ENCODE measurements at places on chromosomes 13 and 19. TPM values are rescaled to one million over a fixed set of nuclear protein-coding genes. Genes with fewer than 3 reads are reported as not detected.
A peak's percentile ranks its signal among the peaks of the same experiment; 100 is the strongest.

DNA sequence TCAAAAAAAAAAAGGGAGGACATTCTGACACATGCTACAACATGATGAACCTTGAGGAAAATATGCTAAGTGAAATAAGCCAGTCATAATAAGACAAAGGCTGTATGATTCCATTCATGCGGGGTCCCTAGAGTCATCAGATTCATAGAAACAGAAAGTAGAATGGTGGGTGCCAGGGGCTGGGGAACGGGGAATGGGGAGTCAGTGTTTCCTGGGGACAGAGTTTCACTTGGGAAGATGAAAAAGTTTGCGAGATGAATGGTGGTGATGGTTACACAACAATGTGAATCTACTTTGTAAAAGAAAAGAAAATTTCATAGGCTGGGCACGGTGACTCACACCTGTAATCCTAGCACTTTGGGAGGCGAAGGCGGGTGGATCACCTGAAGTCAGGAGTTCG, 6.1 kb upstream of the CLEC4G start:
- DNase-seq = no peak

- DNase-seq = no peak
Observed at GRCh38 chr19:40533508-40533907, 43.2 kb upstream of the SHKBP1 start.

GRCh38 chr13:28710161-28710560, 8.6 kb downstream of the SLC46A3 start:
- DNase-seq = no peak

DNA sequence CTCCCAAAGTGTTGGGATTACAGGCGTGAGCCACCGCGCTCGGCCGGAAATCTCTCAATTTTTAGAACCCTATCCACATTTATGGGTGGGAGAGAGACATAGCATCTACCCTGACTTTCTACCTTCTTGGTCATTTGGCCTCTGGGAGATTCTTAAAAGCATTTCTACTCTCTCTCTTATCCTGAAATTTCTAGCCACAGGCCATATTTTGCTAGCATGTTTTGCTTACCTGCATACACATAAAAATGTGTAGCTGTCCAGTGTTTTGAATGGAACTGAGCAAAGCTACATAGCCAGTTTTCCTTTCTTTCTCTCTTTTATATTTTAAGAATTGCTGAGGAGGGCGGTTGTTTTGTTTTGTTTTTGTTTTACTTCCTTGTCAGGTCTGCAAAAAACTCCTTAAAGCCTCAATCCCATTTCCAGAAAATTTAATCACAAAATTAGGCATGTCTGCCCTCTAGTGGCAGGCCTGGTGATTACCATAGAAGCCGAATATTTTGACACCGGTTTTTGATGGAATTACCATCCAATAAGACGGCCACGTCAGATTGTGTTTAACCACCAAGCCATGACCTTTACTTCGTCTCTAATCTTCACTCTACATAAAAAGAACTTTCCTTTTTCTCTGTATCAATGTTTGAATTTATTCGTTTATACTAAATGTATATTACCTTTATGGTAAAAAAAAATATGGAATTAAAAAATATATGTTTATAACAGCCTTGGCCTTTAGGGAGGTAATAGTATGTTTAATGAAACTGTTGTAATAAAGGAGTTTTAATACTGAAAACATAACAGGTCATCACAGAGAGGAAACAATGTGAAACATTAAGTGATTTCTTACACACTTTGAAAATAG, 34.4 kb upstream of the OXGR1 start:
- peak; percentile 11 for DNase-seq

DNA sequence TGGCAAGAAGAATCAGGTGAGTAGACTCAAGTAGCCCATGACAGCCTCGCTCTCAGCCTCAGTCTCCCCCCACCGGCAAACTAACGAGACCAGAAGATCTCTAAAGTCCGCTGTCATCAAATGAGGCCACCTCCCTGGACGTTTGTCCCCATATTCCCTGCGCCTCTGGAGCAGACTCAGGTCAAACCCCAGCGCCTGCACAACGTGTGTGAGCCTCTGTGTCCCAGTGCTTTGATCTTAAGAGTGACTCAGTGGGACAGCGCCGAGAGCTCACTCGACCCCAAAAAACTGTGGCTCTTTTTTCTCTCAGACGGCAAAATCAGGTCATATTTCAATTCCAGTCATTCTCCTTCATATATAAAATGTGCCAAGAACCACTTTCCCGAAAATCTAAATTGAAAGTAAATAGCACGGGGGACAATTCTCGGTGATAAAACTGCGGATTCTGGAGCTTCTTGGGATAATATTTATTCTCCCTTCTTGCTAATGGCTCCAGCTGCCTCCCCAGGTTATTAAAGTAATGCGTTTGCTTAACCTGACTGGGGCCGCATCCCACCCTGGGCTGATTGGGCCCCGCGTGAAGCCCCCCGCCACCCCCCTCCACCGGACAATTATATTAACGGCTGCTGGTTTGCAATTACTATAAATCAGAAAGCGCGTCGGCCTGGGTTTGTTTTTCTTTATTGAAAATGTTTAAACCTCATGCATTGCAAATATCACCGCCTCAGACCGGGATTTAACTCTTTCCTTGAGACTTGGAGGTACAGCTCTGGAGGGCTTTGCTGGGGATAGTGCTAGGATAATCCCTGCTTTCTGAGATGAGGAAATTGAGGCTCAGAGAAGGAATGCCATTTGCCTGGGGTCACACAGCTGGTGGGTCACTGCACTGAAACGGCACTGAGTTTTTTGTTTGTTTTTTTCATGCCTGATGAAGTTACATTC, 37.5 kb upstream of the ZNRF4 start:
- no peak for DNase-seq

CYSLTR2 gene
- polyA plus RNA-seq = 0.23 TPM

SMAD9 gene
- not detected for polyA plus RNA-seq

DNA sequence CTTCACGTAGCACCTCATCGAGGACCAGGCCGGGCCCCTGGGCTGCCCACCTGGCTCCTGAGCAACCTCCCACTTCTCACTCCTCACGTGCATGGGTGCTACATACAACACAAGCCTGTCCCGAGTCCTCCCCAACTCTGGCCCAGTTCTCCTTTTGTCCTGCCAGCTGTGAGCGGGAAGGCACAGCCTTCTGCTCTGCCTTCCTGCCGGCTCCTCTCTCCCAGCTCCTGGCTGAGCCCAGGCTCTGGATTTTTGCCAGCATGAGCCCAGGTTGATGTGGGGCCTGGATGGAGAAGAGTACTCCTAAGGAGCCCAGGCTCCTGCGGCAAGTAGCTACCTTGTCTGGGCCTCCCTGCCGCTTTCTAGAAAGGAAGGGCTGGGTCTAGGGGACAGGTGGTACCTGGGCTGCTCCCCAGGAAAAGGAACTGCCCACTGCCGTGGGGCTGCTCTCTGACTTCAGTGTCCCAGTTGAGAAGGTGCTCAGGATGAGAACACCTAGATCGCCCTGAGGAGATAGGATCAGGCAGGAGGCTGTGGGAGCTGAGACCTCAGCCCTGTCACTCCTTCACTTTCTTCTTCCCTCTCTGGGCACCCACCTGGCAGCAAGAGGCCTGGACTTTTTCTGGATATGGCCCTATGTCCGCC, 23.6 kb downstream of the LYL1 start:
- no peak for DNase-seq

FFAR3 gene
- polyA plus RNA-seq = 0.17 TPM

DNA sequence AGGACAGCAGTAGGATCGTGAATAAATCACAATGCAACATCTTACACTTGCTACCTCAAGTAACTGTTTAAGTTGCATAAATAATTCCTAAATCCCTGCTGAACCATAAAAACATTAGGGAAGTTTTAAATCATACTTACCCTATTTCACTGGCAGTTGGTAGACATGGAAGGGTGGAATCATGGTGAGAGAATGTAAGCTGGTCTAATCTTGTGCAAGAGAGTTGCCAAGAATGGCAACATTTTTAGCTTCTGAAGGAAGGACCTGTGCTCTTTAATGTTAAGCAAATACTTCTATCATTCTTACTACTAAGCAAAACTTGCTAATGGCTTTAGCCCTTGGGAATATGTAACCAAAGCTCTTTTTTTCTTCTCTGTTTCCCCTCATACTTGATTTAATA, 46.8 kb downstream of the MTUS2 start:
- DNase-seq = no peak

GRCh38 chr19:57267291-57267690, 13.0 kb upstream of the ZNF460 start:
- no peak for DNase-seq

DNA sequence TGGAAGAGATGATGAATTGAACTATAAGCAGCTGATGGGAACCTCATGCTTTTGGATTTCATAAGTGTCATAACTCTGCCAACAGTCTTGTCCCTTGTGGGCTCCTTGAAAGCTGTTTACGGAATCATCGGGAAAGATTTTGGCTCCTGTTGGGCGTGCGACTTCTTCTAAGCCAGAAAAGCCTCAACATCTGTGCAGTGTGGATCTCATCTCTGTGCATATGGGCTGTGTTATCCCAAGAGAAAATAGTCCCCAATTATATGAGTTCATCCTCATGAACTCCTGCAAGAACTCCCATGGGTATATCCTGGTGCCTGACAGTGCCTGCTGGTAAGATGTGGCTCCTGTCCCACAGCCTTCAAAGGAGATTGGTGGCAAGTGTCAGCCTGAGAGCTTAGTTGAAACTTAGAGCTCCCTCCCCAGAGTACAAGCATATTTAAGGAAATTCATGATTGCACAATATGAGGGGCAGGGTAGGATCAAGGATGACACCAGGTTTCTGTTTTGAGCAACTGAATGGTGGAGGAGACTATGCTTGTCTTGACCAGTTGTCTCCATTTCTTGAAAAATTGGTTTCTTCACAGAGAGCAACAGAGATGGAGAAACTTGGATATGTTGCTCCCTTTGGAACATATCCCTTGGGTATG, 243.5 kb downstream of the ITGBL1 start:
- no peak for DNase-seq

GRCh38 chr19:870963-871401, 11.5 kb downstream of the CFD start:
- no peak for DNase-seq

RDH8 gene
- polyA plus RNA-seq = not detected

- DNase-seq = no peak
Observed at GRCh38 chr13:78881751-78882150, 222.8 kb upstream of the OBI1 start.

RNF113B gene
- not detected for polyA plus RNA-seq

DNA sequence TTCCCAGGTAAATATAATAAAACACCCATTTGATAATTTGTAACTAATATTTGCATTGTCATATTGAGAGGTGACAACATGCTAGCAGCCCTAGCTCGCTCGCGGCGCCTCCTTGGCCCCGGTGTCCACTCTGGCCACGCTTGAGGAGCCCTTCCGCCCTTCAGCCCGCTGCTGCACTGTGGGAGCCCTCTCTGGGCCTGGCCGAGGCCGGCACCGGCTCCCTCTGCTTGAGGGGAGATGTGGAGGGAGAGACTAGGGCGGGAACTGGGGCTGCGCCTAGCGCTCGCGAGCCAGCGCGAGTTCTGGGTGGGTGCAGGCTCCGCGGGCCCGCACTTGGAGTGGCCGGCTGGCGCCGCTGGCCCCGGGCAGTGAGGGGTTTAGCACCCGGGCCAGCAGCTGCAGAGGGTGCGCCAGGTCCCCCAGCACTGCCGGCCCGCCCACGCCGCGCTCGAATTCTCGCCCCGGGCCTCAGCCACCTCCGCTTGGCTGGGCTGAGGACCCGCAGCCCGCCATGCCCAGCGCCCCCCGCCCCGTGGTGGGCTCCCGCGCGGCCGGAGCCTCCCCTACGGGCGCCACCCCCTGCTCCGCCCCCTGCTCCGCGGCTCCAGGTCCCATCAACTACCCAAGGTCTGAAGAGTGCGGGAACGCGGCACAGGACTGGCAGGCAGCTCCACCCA, 594.4 kb downstream of the SLITRK6 start:
- no peak for DNase-seq

DNA sequence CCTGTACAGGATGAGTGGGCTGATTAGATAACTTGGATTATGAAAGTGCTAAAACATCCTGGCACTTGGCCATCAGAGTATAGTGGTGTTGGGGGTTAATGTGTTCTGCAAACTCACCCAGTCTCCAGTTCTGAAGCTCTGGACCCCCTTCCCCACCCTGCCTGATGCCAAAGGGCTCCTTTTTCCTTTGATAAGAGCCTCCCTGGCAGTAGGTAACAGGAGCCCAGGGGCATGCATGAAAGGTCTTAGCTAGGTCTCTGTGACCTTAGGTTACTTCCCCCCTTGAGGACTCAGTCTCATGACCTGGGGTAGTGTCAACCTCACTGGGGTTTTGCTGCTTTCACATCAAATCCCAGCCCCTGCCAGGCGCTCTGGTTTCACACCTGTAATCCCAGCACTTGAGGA, 2.5 kb downstream of the RPS28 start:
- DNase-seq = no peak

GPATCH1 gene
- 1.5 TPM for polyA plus RNA-seq

DNA sequence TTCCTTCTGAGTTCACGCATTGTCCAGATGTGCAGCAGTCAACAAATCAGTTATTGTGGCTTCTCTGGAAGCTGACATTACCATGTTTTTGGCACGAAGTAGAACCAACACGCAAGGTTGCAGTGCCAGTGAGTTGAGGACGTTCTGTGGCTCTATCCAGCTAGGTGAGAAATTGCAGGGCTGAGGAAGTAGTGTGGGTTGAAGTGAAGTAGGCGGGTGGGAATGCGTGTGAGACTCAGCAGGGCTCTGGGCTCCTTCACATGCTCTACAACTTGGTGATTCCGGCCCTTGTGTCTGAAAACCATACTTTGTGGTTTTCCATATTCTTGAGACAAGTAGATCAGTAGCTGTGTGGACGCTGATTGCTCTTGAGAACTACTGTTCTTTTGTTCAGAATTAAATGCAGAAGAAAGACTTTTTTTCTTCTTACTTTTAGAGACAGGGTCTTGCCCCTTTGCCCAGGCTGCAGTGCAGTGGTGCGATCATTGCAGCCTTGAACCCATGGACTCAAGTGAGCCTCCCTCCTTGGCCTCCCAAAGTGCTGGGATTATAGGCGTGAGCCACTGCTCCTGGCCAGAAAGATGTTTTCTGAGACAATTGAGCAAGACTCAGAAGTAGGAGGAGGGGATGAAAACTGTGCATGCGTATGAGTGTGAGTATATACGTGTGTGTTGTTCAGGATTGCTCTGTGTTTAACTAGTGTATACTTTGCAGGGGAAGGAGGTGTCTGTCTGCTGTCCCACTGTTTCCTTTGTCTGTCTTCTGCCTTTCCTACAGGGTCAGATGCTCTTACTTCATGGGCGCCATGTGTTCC, 46.2 kb downstream of the GATAD2A start:
- DNase-seq = no peak

All from naive B cell (primary cell).